ENCODE measurements at places on chromosomes 4 and X.

DNA sequence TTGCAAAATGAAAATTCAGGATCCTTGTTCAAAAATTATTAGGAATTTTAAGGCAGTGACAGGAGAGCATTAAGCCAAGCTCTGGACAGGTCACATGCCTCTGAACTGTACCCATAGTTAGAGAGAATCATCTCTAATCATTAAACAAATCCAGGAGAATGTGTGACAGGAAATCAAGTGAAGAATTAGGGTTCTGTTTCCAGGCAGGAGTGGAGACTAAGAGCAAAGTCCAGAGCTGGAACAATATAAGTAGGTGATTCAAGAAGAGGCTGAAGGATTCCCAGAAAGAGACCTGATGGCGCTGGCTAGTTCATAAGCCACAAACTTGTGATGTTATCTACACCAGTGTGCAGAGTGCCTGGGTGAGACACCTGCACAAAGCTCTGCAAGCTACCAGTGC lies 104.6 kb upstream of the PRKG2 start:
- DNase-seq = no peak

GRCh38 chr4:173699841-173700475 lies 169.9 kb upstream of the HAND2 start:
- no peak for DNase-seq

GRCh38 chr4:101191302-101192098 lies 155.8 kb downstream of the PPP3CA start:
- no peak for DNase-seq

GRCh38 chr4:53716471-53717063 lies 125.3 kb upstream of the LNX1 start:
- DNase-seq = no peak

GRCh38 chrX:129568349-129568748 lies 28.3 kb downstream of the OCRL start:
- no peak for DNase-seq

DNA sequence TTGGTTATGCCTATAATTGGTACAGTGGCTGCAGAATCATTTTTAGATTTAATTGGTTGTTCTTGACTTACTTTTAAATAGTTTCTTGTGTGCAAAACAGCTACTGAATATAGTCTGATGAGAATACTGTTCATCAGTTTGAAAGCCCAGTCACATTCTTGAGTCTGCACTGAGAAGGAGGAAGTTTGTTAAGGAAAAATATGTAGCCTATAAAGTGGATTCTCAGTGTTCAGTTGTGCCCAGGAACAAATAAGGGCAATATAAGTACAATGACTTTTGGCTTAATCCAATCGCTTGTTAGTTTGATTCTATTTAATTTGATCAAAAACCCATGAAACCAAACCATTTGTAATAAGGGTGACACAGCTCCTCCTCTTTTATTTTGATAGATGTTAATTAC lies 32.8 kb upstream of the GEMIN8 start:
- DNase-seq = no peak

GRCh38 chrX:132165651-132166050 lies 37.8 kb upstream of the FRMD7 start:
- no peak for DNase-seq

DNA sequence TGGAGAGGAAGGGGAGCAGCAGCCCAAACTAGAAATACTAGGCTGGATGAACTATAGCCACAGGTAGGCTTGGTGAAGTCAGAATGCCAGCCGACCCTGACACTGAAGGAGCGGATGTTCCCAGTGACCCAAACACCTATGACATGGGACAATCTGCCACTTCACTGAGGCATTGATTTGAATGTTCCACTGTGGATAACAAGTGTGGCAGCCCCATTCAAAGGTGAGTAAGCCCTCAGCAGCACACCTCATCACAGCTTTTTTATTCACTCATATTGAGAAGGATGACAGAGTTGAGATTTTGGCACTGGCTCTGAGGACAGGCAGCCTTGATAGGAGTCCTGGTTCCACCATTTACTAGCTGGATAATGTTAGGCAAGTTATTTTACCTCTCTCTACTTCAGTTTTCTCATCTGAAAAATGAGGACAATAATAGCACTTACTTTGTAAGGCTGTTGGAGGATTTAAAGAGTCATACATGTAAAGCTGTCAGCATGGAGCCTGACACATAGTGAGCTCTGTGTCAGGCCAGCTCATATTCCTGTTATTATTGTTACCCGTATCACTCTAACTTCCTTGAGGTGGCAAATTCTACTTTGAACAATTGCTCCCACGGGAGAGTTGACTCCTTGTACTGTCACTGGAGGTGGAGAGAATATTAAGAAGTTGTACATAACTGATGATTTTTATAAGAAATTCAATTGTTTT lies 114.6 kb downstream of the RASL11B start:
- DNase-seq = no peak

GRCh38 chr4:45063696-45064095 lies 337.3 kb upstream of the GNPDA2 start:
- DNase-seq = no peak

DNA sequence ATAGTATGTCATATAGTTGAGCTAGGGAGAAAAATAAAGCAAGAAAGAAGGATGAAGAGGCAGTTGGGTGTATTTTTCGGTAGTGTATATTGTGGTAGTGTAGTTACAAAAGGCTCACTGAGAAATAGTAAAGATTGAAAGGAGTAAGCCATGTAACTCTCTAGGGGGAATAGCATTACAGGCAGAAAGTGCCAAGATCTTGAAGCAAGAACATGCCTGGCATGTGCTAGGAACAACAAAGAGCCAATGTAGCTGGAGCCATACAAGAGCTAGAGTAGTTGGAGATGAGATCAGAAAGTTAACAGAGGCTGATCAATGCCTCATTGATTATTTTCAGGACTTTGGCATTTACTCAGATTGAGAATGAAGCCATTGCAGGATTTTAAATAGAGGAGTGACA lies 3.0 kb downstream of the ABCE1 start:
- DNase-seq = no peak

DNA sequence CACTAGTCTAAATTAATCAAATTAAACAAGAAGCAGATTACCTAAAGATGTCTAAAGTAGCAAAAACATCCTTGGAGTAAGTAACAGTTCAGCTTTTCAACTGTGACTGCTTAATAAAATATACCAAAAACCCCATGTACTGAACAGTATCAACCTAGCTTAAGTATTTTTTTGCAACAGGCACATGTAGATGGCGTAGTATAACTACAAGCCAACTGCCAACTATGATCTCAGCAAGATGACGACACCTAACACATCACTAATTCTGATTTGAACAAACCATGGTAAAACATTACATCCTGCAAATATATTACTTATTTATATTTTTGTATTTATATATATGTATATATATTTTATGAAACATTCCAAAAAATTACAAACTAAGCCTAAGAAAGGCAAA lies 24.5 kb downstream of the DHX15 start:
- no peak for DNase-seq

DNA sequence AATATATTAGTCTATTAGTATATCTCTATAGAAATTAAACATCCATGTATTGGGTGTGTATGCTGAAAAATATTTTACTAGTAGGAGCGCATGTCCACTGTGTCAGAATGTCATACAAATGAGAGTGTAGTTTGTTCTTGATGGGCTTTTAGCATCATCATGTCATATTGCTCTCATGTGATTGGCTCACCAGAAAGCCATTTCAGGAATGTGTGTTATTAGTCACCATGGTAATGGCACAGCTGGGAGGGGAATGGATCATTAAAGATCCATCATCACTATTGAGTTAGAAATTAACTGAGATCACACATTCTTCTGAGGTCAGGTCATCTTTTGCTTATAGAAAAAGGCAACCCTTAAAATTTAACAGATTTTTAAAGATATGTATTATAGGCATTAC lies 77.3 kb downstream of the PHEX start:
- DNase-seq = no peak

- DNase-seq = no peak
These were observed 11.2 kb downstream of the NEK1 start for GRCh38 chr4:169601016-169601771.

Data from NCI-H187 treated with DMSO at 0.1 percent for 48 hours (cell line).